ENCODE measurements at places on chromosomes 2 and 18.
A peak's percentile ranks its signal among the peaks of the same experiment; 100 is the strongest.

- no peak for DNase-seq
Measured at GRCh38 chr2:241091734-241092445, 10.2 kb downstream of the MTERF4 start.

DNA sequence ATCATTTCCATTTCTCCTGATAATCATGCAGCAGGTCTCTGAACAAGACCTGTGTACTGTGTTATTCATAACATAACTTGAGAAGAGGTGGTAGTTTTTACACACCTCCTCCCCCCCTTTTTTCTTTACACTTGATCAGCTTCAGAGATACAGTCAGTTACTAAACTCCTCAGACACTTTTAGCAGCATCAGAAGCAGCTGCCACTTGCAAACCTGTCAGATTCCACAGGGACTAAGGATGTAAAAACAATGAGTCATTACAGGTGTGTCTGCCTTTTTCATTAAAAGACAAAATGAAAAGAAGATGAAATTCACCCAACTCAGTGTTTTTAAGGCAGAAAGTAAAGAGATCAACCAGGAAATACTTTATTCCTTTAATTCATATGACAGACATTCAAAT is 254.0 kb downstream of the NRXN1 start:
- DNase-seq: no peak

DNA sequence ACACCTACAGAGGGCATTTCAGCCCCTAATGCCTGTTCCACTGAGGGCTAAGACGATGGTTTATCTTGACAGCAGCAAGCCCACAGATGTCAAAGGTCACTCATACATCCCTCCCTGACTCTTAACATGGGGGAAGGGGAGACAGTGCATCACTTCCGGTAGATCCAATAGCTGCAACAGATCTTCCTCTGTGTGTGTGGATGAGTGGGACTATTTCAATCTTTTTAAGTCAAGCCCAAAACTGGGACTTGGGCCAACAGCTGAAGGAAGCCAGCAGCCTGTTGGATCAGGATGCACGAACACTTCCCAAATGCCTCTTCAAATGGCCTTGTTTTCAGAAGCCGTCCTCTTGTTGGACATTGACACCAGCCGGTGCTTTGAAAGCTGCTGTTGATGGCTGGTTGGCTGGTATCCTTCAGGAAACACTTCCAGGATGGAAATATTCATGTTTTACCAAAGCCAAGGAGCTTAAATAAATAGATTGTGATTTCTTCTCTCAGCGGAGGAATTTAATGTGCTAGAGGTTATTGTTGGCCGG is 59.2 kb downstream of the IL1R2 start:
- no peak for DNase-seq

DNA sequence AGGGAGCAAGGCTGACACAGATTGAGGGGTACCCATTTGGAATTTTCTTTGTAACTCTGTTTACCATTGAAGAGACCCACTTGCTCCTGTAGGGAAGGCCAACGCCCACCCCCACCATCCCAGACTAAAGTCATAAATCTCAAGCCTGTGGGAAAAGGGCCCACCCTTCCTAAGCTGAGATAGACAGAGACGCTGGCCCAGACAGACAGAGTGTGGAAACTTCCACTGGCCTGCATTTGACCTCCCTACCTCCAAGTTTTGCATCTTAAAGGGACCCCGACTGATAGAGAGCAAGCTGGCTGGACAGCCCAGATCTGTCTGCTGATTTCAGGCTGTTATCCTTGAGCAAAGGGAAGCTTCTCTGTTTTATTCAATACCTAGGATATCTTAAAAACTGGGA is 48.2 kb upstream of the SLC14A2 start:
- DNase-seq: no peak

GRCh38 chr2:220129391-220129790 is 502.0 kb downstream of the SLC4A3 start:
- DNase-seq: no peak

GRCh38 chr2:40554665-40555294 is 102.9 kb upstream of the SLC8A1 start:
- DNase-seq: peak; percentile 70

GRCh38 chr2:235844561-235844960 is 323.6 kb downstream of the GBX2 start:
- DNase-seq: no peak

GRCh38 chr2:147989809-147990403 is 30.6 kb downstream of the ORC4 start:
- DNase-seq: peak; percentile 32

DNA sequence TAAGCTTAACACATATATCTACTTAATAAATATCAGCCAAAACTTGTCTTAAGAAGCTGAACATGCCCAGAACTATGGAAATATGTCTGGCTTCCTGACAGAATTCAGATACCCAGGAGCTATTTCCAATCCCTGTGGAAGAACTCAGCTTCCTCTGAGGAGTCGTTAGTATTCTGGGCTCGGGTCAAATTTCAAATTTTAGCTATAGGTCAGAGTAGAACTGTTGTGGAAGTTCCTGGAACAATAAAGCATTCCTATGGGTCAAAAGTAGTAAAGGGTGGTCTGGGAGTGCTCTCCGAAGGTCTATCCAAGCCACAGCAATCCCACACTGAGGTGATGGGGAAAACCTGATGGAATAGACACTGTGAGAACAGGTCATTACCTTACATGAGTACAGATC is 342.7 kb upstream of the CHST9 start:
- DNase-seq: no peak

DNA sequence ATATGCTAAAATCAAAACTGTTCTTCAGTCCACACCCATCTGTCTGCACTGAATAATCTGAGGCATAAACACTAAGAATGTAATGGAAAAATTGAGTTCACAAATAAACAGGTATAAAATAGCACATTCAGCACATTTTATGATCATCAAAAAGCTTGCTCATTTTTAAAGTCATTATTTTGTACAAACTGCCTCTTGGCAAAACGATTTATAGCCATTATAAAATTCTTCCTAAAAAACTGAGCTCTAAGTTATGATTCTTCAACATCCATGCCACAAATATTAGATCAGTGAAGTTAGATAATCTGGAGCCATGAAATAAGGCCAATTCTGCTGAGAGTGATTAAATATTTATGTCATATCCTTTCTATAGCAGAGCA is 233.5 kb downstream of the DYM start:
- no peak for DNase-seq

DNA sequence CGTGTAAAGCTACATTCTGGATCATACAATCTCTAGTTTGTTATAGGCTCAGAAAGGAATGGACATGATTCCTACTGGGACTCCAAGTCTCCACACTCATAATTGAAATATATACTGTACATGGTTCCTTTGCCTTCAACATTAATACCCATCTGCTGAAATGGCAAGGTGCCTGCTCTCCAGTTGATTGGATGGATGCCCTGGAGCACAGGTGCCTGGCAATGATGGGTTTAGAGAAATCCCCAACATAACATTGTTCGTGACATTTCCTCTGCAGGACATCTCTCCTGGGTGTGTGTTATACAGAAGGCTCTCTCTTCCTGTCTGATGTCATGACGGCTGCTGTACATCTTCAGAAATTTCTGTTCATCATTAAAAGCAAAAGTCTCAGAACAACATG is 449.7 kb upstream of the CWC22 start:
- peak; percentile 55 for DNase-seq

- peak; percentile 46 for DNase-seq
Measured at GRCh38 chr2:153077311-153077710, 358.9 kb downstream of the ARL6IP6 start.

- DNase-seq: no peak
Measured at GRCh38 chr2:72289283-72289682, 141.6 kb upstream of the CYP26B1 start.

GRCh38 chr2:170530284-170530745 is 184.8 kb upstream of the SP5 start:
- DNase-seq: peak; percentile 96

DNA sequence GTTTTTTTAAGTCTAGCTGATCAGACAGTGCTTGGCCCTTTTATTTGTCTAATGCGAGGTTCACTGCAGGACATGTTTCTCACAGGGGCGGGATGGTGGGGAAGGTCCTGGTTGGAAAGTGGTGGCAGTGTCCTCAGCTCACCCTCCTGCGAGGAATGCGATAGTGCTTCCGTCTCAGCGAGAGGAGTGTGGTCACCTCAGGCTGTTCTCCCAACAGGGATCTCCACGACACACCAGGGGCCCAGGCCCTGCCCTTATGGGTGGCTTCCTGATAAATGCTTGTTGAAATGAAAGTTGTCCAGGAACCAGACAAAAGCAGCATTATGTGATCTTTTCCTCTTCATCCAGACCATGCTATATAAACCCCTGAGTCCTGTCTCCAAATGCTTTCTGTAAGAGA is 70.1 kb downstream of the BOLA3 start:
- no peak for DNase-seq

DNA sequence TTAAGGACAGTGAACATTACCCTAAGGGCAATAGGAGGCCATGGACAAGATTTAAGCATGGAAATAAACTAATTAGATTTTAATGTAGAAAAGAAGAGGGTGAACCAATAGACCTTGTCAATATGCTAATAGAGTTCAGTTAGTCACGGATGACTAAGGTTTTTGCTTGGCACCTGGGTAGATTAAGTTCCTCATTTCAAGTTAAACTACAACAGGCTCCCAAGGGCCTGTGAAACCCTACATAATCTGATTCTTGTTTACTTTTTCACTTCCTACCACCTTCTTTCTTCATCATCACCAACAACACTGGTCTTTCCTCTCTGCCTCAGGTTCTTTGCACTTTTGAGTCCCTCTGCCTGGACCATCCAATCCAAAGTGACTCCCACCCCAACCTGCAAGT is 14.8 kb downstream of the SP110 start:
- no peak for DNase-seq

- DNase-seq: no peak
Measured at GRCh38 chr18:23154030-23154429, 18.7 kb downstream of the CABLES1 start.

DNA sequence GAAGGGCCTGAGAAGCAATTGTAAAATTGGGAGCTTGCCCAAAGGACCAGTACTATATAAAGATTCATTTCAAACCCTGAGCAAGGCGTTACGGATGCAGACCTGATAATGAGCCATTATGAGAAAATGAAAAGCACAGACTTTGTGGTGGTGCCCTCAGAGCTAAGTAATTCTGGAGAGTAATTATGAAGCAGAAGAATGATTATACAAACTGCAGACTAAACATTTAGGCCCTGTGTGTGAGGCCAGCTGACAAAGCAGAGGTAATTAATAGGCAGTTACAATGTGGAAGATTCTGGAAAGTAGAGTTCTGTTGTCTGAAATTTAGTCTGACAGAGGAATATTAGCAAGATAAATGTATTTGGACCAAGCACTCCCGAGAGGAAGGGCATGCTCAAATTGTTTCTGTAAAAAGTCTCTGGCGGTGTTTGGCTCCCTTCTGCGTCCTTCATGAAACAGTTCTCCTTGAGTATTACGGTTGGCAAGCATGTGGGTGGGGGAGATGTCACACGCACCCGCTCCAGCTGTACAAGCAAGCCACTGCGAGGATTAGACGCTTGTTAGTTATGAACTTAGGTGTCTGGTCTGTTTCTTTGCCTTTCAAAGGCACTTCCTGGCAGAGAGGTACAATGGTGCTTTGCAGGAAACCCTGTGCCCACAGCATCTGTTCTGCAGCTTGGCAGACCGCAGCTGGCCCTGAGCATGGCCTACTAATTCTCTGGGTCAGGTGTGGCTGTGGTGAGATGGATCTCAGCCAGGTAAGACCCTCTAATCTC is 45.5 kb downstream of the CDC42EP3 start:
- DNase-seq: no peak

DNA sequence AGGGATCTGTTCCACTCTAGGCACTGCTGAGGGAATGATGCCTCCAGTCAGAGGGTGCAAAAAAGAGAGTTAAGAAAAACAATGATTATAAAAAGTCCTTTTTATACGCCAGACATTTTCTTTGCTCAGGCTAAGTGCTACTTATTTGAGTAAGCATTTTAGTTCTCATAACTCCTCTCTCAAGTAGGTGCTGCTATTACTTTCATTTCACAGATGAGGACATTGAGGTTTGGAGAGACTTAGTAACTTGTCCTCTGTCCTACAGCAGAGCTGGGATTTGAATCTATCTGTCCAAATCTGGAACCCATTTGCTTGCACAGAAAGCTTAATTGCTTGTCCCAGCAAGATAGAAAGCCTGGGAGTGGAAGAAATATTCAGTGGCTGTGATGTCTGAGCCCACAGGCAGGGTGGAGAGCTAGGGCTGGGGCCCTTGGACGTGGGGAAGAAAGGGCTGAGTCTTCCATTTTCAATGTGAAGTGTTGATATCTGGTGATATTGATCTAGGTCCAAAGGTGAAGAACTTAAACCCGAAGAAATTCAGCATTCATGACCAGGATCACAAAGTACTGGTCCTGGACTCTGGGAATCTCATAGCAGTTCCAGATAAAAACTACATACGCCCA is 5.8 kb downstream of the IL37 start:
- DNase-seq: no peak

DNA sequence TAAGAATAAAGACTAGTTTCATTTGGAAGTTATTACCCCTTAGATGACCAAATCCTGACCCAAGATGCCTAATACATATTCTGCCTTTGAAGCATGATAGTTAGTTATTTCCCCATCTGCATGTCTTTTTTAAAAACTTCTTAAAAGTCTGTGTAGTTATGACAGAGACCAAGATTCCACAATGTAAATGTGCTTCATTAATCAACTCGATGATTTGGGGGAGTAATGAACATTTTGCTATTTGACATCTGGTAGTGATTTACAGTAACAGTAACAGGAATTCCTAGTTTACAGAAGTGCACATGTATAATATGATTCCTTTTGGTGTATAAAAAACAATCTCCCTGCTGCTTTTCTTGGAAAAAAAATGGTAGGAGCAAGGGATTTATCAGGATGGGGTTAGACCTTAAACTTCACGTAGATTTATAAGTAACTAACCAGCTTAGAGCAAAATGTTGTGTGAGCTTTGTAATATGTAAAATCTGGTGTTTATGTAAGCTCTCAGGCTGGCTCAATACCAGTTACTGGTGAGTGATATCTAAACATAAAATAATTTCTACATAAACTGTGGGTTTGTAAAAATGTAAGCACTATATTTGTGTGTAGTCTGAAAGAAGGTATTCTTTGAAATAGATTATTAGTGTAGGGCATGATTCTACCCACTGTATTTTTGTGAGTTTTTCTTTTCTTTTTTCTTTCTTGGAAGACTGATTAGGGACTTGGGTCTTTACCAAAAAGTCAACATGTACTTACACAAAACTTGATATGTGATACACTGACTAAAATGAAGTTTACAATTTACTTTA is 641.6 kb downstream of the EPHA4 start:
- DNase-seq: no peak

Data from NCI-H1694 (cell line).